ENCODE measurements at places on chromosomes 1 and 21. TPM values are rescaled to one million over a fixed set of nuclear protein-coding genes. Genes with fewer than 3 reads are reported as not detected.
A peak's percentile ranks its signal among the peaks of the same experiment; 100 is the strongest.

DNA sequence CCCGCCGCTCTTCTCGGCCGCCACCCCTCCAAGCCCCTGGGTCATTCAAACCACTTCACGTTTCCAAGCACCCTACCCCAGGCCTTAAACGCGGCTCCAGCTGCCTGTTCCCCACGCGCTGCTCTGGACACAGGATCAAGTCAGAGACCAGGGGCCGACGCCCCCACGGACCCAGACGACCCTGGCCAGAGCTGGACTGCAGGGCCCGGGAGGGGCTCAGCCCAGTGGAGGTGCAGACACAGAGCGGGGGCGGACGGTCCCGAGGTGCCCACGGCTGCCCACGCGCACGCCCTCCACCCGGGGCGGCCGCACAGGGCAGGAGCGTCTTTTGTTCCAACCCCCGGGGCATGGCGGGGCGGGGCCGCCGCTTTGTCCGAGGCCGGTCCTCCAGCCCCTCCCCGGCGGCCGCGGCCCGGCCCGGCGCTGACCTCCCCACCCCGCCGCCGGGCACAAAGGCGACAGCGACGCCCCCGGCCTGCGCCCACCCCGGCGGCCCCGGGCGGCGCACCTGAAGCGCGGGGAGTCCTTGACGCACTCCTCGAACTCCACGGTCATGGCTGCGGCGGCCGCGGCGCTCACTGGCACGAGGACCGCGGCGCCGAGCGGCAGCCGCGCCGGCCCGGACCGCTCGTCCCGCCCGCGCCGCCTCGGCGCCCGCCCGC is 338 bp downstream of the ACAP3 start:
- DNase-seq = no peak

- no peak for DNase-seq
Observed at GRCh38 chr1:153565529-153566374, at the start of gene S100A2. Gene S100A2, minus strand, starts transcription at chr1:153565844. Its CDS starts 1,967 bp downstream, at chr1:153563877.

GRCh38 chr1:201050515-201051277 is 27.2 kb upstream of the KIF21B start:
- DNase-seq = no peak

GRCh38 chr1:62076286-62076685 is 118.4 kb upstream of the L1TD1 start:
- peak; percentile 34 for DNase-seq

DNA sequence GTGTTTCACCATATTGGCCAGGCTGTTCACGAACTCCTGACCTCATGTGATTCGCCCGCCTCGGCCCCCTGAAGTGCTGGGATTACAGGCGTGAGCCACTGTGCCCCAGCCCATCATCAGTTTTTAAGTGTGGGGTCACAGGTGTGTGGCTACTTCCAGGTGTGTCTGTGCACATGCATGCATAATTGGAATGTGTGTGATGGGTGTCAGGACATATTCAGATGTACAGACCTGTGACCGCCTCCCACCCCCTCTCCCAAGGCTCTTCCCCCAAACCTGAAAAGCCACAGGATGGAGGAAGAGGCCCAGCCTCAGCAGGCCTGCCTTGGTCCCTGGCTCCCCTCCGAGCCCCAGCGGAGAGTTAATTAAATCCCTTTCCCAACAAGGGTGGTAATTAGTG is 37.3 kb upstream of the CSF3R start:
- no peak for DNase-seq

- DNase-seq = no peak
Observed at GRCh38 chr1:169044971-169045370, 61.5 kb upstream of the ATP1B1 start.

DNA sequence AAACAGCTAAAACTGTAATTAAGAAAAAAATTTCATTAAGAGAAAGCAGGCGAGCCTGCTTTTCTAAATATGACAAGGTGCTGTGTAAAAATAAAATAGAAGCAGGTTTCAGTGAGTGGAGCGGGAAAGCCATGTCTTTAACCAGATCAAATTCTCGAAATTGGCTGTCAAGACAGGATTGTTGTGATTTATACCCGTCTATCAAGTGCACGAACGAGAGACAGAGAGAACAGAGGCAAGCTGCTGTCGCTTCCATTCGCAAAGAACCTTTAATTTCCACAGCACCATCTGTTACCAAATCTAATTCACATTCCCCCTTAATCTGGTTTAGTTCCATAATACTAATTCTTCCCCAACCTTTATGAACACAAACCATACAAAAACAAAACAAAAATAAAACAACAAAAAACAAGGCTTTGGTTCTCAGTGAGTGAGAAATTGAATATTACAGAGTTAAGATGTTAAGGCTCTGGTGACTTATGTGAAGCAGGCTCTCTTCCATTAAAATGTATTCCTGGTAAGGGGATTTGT is 35.0 kb downstream of the ESRRG start:
- no peak for DNase-seq

GRCh38 chr1:109912214-109912861 is 1.7 kb downstream of the CSF1 start:
- no peak for DNase-seq

GRCh38 chr1:234977875-234978396 is 150.7 kb downstream of the TOMM20 start:
- DNase-seq = no peak

DNA sequence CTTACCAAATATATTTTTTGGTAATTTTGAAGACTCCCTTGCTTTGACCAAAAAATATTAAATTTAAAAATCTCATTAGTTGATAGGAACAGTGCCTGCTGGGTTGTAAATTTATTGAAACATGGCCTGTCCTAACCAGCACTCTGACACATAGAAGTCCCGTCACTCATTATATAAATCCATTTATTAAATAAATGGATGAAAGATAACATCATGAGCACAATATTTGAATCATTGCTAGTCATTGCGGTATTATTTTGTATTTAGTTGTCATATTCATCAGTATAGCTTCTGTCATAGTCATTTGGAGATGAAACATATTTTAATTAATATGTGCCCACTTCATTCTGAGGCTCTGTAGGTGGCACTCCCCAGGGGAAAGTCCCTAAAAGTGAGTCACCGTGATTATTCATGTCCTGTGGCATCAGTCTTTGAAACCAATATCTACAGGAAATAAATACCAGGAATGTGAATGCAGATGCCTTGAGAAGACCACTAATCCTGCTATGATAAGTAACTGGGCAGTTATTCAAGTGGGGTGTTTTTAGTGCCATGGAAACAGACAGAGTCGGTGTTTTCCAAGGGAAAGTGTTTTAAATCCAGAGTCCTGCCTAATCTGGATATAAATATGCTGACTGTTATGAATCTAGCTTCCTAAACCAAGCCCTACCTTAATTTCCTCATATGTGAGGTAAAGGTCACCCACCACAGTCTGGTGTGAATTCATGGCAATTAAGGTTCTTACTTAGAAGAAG is 302.0 kb downstream of the DUSP10 start:
- no peak for DNase-seq

DNA sequence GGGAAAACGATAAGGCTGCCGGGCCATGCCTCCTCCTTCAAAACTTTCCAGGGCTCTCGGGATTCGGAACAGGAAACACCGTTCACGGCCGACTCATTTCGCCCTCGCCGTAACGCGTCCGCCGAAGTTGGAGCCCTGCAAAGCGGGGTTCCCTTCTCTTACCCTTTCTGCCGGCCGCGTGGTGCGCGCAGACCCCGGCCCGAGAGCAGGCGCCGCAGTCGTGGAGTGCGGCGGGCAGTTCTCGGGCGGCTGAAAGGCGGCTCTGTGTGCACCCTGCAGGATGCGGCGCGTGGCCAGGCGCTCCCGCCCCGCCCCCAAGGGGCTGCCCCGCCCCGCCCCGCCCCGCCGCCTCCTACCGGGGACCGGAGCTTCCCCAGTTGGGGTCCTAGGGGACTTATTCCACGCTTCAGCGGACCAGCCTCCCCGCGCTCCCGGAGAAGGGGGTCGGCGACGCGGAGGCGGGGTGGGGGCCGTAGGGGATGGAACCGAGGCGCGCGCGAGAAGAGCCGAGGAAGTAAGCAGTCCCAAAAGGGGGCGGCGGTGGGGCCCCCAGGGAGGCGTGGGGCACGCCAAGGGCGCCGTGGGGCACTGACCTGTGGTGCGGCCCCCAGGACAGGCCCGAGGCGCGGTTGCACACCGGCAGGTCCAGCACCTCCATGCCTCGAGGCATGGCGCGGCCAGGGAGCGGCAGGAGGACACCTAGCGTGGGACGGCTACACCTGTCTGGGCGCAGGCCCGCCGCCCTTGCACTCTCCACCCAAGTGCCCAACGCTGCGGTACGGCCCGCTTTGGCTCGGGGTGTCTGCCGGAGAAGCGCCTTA is at the start of gene MCOLN2:
TSS of gene MCOLN2 (minus strand) at position 268 of the 821 bp plus-strand sequence. CDS start at position 27, 241 bp downstream.
- peak; percentile 24 for DNase-seq

DNA sequence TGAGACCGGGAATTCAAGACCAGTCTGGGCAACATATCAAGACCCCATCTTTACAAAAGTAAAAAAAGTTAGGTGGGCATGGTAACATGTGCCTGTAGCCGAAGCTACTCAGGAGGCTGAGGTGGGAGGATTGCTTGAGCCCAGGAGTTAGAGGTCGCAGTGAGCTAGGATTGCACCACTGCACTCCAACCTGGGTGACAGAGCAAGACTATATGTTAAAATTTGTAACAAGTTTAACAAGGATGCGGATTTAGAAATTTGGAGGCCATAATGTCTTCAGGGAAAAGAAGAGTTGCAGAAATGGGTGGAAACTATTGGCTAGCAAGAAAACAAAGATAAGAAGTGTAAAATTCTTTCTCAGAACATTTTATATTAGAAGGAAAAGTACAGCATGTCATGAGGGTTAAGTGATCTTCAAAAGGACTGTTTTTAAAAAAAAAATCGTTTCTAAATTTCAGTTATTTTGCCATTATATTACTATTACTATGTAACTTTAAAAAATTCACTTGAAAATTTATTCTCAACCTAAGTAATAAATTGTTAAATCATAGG is 17.6 kb downstream of the SOAT1 start:
- no peak for DNase-seq

DNA sequence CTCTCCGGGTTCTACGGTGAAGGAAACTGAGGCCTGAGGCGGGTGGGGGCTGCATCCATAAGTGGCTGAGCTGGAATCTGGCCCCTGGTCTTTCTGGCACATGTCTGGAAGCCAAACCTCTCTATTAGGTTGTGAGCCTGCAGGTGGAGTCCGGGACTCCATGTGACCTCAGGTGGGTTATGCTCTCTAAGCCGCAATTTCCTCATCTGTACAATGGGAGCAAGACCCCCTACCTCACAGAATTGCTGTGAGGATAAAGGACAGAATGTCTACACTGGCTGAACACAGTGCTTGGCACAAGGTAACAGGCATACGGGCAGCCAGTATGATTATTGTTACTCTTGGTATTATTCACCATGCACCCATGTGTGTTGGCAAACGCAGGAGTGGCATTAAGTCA is 6.7 kb downstream of the EPHA2 start:
- no peak for DNase-seq

- peak; percentile 5 for DNase-seq
Observed at GRCh38 chr21:36065497-36066036, 4.3 kb upstream of the CBR1 start.

- DNase-seq = no peak
Observed at GRCh38 chr1:214361636-214362035, 80.7 kb downstream of the SMYD2 start.

DNA sequence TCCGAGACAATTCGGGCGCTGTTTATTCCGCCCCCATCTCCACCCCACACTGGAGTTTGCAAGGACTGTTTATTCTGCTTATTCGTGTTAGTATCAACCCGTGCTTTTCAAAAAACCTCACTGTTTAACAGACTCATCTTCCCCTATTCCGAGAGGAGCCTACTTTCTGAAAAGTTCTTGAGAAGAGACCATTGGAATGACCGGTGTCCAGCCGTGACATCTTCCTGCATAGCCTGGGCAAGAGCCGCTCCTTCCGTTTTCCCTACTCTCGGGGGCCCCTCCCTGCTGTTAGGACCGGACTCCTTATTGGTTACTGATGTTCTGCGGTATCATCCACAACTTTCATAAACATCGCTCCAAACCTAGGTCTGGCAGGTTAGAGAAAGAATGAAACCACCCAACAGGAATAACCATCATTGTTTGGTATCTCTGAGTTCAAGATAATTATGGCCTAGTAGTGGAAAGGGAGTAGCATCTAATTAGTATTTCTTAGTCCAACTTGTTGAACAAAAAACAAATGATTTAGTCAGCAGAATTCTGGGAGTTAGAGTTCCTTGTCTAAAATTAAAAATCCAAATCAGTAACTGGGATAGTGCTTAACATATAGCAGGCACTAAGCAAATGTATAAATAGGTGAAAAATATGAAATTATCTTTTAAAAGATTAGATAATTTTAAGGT is 837 bp downstream of the STXBP3 start:
- DNase-seq = peak; percentile 85

DNA sequence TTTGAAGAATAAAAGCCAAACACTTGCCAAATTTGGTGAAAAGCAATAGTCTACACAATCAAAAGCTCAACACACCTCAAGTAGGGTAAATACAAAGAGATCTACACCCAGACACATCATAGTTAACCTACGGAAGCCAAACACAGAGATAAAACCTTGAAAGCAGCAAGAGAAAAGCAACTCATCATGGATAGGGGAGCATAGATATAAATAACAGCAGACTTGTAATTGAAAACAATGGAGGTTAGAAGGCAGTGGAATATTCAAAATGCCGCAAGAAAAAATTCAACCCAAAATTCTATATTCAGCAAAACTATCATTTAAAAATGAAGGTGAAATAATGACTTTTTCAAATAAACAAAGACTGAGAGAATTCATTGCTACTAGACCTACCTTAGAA is 105.1 kb downstream of the ITSN1 start:
- no peak for DNase-seq

The PRDM16 gene
- 7.3 TPM for polyA plus RNA-seq

The KIF17 gene
- polyA plus RNA-seq = 4.3 TPM

The CREB3L4 gene
- 36.1 TPM for polyA plus RNA-seq

The SAMD11 gene
- 45.7 TPM for polyA plus RNA-seq

The FAM72D gene
- polyA plus RNA-seq = 3.5 TPM

The FCRL2 gene
- 0.17 TPM for polyA plus RNA-seq

The TMPRSS2 gene
- polyA plus RNA-seq = 36.0 TPM

The AADACL4 gene
- 1.8 TPM for polyA plus RNA-seq

The PYHIN1 gene
- polyA plus RNA-seq = 0.15 TPM

The ZBTB37 gene
- 13.8 TPM for polyA plus RNA-seq

The RGSL1 gene
- polyA plus RNA-seq = not detected

Measured in left kidney (tissue), 8 donors.